ENCODE measurements at places on chromosomes 16 and 17.

DNA sequence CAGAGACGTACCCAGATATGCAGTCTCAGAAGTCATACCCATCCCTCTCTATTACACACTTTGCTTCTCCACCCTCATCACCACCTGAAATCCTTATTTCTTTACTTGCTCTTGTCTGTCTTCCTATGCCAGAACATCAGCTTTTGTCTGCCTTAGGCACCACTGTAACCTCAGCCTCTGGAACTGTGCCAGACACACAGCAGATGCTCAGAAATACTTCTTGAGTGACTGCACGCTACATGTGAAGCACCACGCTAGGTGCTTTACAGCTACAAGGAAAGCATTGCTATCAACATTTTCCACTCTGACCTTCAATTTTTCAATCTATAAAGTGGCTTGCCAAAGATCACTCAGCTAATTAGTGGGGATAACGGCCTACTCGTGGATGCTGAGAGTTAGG lies 226.8 kb downstream of the CHD9NB start:
- DNase-seq: no peak

- DNase-seq: no peak
Observed at GRCh38 chr17:77720946-77721845, 237.3 kb upstream of the TNRC6C start.

- DNase-seq: no peak
Observed at GRCh38 chr16:15460601-15461000, 26.2 kb downstream of the BMERB1 start.

DNA sequence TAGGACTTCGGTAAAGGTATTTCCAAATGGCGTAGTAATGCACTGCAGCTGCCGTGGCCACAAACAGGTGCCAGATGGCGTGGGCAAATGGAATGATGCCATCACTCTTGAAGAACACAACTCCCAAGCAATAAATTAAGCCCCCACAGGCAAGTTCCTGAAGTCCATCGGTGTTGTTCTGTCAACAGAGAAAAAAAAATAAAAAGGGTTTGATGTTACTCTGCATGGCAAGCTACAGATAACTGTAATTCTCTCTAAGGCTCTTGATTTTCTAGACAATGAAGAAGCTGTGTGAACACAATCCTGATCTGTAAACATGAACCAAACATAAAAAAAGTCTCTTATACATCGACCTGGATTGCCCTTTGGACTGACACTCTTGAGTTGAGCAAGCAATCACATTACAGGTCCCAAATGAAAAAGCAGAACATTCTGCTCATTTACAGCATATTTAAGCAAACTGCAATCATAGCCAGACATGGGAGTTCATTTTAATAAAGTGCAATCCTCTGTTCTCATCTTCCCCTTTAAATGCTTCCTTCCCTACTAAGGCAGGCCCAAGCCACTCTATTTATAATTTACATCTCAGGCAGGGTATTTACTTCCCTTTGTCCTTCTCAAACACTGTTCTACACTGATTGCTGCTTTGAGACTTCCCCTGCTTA lies 27.1 kb downstream of the MMD start:
- DNase-seq: no peak

- peak; percentile 13 for DNase-seq
Observed at GRCh38 chr17:18257268-18257981, 1.1 kb downstream of the FLII start.

DNA sequence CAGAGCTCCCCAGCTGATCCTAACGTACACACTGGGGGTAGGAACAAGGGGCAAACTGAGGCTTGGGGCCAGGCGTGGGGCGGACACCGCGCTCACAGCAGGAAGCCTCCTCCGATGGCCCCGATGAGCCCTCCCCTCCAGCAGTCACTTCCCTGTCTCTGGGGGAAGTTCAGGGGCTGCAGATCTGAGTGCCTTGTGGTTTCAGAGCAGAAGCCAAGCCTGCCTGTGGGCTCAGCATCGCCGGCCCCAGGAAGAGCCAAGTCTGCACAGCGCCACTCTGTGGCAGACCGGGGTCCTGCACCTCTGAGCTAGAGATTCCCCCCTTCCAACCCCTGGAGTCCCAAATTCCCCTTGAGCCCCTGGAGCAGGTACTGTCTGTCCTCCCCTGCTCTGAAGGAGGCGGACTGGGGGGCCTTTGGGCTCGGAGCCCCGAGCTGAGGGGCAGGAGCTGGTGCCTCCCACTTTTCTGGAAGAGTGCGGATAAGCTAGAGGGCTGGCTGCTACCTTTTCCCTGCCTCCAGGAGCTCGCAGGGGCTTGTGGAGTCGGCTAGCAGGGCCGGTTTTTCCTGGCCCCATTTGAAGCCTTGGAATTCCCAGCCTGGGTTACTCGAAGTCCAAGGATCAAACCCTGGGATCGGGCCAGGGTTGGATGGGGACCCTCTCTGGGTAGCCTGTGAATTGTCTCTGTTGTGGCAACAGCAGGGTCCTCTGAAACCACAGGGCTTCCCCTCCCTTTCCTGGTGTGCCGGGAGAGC lies 2.9 kb downstream of the GSE1 start:
- DNase-seq: peak; percentile 67

- no peak for DNase-seq
Observed at GRCh38 chr17:82835122-82835521, 4.7 kb downstream of the ZNF750 start.

DNA sequence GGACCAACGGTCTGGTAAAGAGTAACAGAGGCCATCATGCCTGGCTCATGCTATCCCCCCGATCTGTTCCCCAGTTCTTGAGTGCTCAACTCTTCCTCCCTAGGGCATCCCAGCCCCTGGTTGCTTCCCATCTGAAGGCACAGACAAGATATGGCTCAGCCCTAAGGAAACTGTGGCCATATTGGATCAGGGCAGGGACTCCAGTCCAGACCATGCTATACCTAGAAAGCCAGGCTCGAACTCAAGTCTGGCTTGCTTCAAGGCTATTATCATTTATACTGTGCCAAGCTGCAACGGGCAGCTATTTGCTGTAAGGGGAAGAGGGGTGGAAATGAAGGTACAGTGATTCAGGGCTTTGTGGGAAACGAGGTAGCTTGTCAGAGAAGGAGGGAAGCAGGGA lies 2.8 kb downstream of the UBTF start:
- no peak for DNase-seq

- no peak for DNase-seq
Observed at GRCh38 chr17:42508426-42509165, 27.4 kb upstream of the NAGLU start.

Data from CD4-positive, alpha-beta T cell treated with Interleukin-4 for 4 hours (primary cell).